CD4-positive, alpha-beta T cell treated with Interleukin-6 at 100 ng/mL for 8 hours (primary cell): ENCODE measurements at places on chromosomes 5 and 9.

GRCh38 chr5:133026664-133027153 lies 360 bp upstream of the ZCCHC10 start:
- DNase-seq = no peak

DNA sequence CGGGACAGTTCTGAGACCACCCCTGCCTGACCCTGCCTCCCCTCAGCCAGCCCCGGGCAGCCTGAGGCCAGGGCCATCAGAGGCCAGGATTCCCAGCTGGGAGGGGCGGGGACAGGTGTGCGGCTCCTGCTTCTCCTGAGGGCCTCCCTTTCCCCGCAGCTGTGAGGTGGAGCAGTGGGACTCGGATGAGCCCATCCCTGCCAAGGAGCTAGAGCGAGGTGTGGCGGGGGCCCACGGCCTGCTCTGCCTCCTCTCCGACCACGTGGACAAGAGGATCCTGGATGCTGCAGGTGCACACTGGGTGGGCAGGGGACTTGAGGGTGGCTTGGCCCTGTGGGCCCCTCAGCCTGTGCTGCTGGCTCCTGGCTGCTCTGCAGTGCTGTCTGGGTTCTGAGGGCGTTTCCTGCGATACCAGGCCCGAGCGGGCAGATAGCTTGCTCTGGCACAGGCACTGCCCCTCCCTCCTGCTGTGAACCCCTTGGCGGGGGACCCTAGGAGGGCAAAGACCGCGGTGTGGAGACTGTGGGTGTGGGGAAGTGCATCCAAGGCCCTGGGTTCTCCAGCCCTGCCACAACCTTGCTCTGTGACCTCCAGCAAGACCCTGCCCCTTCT lies 2.3 kb downstream of the GRHPR start:
- no peak for DNase-seq

- no peak for DNase-seq
Measured at GRCh38 chr5:156522651-156523529, 195.9 kb downstream of the SGCD start.

DNA sequence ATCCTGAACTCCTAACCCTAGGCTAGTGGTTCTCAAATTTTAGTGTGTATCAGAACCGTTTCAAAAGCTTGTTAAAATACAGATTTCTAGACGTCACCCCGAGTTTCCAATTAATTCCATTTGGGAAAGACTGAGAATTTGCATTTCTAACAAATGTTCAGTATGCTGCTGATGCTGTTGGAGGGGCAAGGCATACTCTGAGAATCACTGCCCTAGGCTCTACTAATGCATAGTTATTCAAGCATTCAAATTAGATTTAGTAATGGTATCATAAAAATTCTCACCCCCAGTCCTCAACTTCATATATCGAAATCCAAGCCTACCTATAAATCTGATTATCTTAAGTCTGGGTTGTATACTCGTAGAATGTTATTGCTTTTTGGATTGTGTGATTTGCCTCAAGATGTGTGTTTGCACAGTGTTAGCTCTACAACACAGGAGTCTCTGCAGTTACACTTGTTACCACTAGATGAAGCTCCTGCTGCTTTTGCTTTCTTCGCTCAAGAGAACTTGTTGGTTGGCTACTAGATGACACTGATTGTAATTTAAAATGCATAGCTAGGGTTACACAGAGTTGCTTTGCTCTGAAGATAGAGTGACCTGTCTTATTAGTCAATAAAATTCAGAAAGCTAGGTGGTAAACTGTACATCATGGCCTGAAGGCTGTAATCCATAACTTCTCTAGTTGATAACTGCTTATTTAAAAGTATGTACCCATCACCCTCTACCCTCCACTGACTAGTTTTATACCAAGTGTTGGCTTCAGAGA lies 7.5 kb upstream of the ERAP2 start:
- DNase-seq = peak; percentile 65

GRCh38 chr5:8057769-8058168 lies 188.8 kb downstream of the MTRR start:
- no peak for DNase-seq

GRCh38 chr9:114836769-114837168 lies 30.9 kb upstream of the TNFSF15 start:
- no peak for DNase-seq

- DNase-seq = no peak
Measured at GRCh38 chr5:4630031-4630430, 510.1 kb upstream of the ADAMTS16 start.
